RWPE2 (cell line): ENCODE measurements at places on chromosomes 4 and X.

GRCh38 chrX:37759878-37760418 lies 19.9 kb upstream of the CYBB start:
- no peak for DNase-seq

DNA sequence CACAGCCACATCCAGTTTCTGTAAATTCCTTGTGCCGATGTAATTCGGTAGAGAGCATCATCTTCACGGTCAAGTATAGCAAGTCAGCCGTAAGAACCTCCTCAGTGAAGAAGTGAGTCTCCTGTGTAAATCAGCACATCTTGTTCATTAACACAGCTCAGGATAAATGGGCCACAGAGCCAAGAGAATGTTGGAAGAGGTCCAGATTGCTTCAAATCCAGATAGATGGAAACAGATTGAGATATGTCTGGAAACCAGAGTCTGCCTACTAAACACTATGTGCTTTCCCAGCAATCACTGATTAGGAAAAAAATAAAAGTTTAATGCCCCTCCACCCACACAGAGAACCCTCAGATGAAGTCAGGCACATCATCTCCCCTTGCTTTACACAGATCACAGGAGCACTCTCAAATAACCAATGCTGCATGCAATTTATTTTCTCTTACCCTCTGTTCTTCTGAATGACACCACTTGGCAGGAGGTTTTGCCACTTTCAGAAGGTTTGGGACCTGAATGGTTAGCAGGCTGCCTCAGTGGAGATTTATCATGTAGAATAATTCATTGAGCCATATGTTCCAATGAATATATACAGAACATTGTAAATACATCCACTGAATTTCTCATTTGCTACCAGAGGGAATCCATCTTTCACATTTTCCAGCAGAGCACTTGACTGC lies 357.7 kb downstream of the C4orf33 start:
- DNase-seq, result no peak

GRCh38 chr4:147122685-147123084 lies 177.0 kb upstream of the TTC29 start:
- no peak for DNase-seq

DNA sequence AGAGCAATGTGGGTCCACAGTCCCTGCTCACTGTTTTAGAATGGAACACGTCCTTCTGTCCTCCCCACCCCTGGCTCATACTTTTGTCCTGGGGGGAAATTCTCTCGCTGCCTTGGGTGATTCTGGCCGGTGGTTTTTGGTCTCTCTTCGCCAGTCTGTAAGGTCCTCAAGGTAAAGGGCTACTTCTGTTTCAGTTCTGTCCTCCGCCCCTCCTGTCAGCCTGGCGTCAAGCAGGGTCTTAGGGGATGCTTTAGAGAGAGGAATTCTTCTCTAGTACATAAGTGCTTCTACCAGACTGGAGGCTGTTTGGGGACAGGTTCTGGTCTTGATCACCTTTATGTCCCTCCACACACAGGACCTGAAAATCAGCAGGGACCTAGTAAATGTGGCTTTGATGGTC lies 617 bp upstream of the MRFAP1L1 start:
- DNase-seq, result no peak

- DNase-seq, result no peak
Observed at GRCh38 chr4:161143375-161143774, 1020.4 kb downstream of the FSTL5 start.

DNA sequence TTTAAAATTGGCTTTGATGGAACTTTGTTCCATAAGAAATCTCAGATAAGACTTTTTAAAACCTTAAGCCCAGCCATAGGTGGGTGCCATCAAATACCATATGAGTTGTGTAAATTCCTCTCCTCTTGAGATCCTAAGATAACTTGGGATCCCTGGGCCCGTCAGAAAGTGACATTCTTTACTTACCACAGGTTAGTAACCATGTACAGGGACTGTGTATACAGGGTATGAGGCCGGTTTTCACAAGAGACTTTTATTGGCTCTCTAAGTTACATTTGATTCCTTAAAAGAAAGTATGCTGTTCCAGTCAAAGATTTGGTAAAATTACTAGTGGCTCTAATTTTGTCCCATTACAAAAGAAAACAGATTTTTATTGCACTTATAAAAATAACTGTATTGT lies 110.1 kb downstream of the APOOL start:
- no peak for DNase-seq

- no peak for DNase-seq
Observed at GRCh38 chrX:153059191-153060094, 3.2 kb downstream of the PNMA3 start.

DNA sequence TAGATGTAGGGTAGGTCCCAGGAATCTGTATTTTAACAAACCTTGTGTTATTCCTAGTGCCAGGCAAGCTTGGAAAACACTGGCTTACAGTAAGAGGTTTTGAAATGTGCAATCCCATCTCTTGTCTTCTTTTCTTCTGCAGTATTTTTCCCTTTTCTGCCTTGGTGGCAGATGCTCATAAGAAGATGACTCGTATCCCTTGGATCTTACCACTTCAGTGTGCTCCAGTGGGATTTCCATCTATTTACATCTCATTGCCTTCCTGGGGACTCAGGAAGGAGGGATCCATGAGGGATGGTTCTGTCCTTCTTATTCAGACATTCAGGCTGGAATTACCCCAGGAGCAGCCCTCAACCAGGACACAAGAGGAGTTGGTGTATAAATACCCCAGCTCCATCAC lies 136.6 kb downstream of the NHS start:
- no peak for DNase-seq

GRCh38 chr4:65139998-65140397 lies 530.3 kb downstream of the EPHA5 start:
- DNase-seq, result no peak

GRCh38 chr4:121344098-121344497 lies 36.7 kb downstream of the QRFPR start:
- DNase-seq, result no peak

DNA sequence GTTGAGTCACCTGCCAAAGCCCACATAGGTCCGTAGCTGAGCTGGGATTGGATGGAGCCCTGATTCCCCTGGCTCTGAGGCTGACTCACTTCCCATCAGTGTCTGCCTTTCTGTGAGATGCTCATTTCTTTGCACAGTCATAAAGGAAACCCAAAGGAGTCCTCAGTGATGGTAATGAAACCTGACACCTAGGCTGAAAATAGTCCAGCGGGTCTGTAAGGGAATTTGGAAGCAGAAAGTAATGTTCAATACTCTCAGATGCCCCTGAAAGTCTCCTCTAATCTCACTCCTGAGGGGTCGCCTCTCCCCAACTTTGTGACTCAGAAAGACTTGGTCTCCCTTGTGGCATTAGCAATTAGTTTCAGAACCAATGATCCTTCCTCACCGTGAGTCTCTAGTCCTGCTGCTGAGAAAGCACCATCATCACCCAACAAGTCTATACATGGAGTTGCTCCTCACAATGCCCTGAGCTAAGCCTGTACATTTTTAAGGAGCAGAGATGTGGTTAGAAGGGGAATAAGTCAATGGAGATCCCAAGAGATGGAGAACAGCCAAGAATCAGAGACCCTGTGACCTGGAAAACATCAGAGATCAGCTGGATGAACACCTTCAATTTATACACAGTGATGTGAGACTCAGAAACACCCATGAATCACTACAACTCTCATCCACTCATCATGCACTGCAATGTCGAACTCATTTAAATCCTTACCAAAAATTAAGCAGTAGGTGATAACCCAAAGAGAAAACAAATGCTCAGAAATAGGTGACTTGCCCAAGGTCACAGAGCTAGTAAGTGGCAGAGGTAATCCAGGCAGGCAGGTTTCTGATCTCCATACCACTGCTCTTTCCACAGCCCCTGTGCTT lies 219.0 kb upstream of the CPEB2 start:
- DNase-seq, result peak; percentile 76

DNA sequence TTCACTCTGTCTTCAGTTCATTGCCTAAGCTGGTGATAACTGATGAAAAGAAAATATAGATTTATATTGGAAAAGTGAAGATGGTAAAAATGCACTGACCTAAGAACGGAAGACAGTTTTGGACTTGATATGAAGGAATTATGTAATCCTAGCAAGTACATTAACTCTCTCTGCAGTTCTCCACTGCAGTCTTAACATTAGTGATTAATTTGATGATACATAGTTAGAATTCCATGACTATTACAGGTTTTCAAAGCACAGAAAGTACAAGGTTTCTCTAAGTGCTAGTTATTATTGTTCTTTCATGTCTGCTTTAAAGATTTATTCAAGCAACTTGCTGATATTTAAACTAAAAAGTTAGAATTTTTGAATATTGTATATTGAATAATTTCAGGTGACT lies 1591.7 kb upstream of the ADGRL3 start:
- DNase-seq, result no peak

GRCh38 chrX:750812-751211 lies 120.2 kb downstream of the SHOX start:
- DNase-seq, result no peak

DNA sequence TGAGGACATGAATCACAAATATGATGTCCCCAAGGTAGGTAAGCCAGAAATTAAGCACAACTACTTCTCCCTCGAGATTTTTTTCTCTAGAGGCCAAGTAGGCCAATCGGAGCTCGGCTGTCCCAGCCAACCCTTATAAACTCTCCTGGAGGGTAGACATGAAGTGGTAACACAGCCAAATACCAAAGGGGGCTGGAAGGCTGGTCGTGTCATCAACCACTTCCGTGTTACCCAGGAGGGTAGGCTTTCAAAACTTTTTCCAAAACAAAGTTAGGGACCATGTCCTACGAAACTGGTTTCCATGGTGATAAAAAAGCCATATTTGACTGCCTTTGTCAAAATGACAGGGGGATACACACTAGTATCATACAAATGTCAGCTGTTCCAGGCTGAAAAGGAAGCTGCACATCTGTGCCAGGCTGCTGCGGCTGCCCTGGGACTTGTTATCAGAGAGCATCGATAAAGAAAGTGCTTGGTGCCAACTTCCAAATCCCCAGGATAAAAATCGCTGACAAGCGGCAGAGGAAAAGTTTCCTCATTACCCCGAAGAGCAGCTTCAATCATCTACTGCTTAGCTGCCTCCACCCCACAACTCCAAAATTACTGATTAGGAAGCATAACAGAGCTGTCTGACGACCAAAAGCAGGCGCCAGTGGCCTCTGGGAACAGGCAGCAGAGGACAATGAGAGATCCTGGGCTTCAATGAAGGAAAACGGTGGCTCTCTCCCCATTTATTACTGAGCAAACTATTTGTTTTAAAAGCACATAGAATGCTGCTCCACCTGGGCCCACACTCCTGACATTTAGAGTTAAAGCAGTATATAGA lies 20.8 kb downstream of the BCOR start:
- no peak for DNase-seq

- DNase-seq, result no peak
Observed at GRCh38 chrX:21798677-21799219, 40.7 kb upstream of the MBTPS2 start.

DNA sequence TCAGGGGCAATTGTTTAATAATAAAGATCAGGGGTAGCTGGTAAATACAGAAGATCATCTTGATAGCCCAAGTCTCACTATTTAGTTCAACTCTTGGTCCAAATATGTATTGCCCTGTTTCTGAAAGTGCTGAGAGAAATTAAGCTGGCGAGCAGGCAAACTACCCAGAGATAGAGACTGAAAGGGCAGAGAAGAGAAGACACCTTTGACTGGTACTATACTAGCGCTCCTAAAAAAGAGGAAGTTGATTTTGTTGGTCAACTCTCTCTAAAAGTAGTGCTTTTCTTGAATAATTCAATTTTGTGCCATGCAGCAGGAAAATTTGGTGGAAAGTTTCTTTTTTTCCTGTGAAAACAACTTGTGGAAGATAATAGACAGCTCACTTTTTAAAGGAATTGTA lies 64.0 kb downstream of the IGSF1 start:
- no peak for DNase-seq

DNA sequence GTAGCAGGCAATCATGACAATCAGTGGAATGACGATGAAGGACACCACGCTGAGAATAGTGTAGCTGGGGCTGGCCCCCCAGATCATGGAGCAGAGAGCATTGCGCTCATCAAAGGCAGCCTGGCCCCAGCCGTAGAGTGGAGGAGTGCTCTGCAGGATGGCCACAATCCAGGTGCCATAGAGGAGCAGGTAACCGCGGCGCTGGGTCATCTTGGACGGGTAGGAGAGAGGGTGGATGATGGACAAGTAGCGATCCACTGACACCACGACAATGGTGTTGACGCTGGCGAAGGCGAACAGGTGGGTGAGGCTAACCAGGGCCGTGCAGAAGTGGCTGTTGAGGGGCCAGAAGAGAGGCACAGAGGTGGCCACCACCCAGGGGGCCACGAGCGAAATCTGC lies 2.8 kb downstream of the GPR101 start:
- no peak for DNase-seq

GRCh38 chr4:124152132-124152531 lies 560.4 kb downstream of the ANKRD50 start:
- DNase-seq, result no peak

DNA sequence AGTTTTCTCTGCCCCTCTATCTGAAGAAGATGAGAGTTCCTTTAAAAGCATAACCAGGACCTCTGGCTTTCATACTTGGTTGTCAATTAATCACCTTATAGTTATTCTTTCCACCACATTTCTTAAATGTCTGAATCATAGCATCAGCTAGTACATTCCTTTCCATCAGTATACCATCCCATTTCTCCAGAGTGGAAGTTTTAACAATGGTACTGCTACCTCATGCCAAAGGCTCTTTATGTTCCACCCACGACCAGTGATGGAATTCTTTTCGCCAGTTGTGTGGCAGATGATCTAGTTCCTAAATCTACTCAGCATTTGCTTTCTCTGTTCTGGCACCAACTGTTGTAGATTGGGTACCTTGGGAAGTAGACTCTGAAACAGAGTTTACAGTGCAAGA lies 379.8 kb downstream of the ZNF674 start:
- no peak for DNase-seq

DNA sequence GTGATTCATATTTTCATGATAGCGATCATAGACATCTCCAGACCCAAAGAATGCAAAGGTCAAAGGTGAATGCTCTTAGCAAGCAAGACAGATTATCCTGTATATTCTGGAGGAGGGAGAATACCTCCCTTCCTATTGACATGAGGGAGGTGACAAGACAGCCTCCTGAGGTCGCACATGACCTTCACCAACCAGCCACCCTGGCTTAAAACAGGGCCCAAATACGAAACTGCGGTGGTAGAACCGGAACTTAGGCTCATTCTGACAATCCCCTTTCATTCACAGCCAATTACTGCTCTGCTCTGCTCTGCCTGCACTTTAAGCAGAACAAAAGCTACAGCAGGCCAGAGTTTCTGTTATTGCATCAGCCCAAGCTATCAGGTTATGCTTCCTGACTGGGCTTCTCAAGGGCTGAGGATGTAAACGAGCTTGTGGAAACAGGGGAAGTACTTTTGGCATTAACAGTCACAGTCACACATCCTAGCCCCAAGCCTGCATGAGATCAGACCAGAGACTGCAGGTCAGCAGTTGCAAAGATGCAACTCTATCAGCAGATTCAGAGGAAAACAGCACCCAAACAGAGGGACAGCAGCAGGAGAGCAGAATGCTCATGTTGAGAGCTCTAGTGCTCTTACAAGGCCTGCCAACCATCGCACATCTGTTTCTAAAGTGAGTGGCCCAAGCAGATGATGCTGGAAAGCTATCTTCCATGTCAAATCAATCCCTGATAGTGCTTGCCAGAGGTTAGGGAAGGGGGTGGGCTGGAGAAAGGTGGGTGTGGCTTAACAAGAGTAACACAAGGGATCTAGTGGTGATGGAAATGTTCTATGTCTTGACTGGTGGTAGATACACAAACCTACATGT lies 51.3 kb upstream of the MAP3K15 start:
- DNase-seq, result no peak

GRCh38 chrX:18045436-18045835 lies 175.2 kb downstream of the BEND2 start:
- DNase-seq, result no peak

GRCh38 chr4:100786481-100786880 lies 268.7 kb upstream of the EMCN start:
- DNase-seq, result no peak

GRCh38 chrX:103187953-103188475 lies 26.9 kb upstream of the BEX4 start:
- DNase-seq, result no peak
